ENCODE measurements at places on chromosomes 3 and 15.

DNA sequence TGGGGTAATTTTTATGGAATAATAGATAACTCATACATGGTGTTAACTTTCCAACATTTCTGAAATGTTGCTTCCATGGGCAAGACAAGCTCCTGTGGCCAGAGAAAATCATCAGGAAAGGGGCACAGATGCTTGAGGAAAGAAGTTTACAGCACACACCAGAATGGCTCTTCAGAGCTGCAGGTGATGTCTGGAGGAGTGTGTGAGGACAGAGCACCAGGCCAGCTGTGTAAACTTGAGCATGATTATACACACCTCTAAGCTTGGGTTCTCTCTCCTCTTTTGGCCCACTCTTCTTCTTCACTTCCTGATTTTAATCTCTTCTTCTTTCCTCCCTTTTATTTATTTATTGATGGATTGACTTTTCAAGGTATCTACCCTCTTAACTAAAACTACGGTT lies 676.0 kb downstream of the GRM7 start:
- DNase-seq: no peak

GRCh38 chr15:27214032-27214431 lies 243.1 kb downstream of the GABRG3 start:
- no peak for DNase-seq

- peak; percentile 51 for DNase-seq
Observed at GRCh38 chr3:114299421-114299820, 5.6 kb downstream of the TIGIT start.

- no peak for DNase-seq
Observed at GRCh38 chr3:33729993-33730392, 11.9 kb upstream of the CLASP2 start.

- no peak for DNase-seq
Observed at GRCh38 chr3:98259707-98260106, 4.3 kb upstream of the OR5H6 start.

DNA sequence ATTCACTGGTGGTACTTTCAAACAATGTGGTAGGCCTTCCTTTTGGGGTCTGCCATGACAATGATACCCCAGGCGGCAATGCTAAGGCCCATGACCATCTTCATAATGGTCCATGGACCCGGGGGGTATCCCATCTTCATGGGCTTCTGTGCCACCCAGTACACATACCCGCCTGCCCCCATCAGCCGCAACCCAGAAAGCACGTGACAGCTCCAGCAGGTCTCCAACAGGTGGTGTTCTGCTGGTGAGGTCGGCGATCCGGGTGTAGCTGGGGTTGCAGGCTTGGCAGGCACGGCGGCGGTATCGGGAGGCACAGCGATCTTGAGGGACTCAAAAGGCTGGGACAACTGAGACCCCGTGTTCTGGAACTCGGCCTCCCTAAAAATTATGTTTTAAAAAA lies 214.5 kb downstream of the SNRPN start:
- no peak for DNase-seq

GRCh38 chr3:52041118-52041731 lies 15.1 kb downstream of the DUSP7 start:
- no peak for DNase-seq

- no peak for DNase-seq
Observed at GRCh38 chr3:124557-125179, 71.9 kb upstream of the CHL1 start.

DNA sequence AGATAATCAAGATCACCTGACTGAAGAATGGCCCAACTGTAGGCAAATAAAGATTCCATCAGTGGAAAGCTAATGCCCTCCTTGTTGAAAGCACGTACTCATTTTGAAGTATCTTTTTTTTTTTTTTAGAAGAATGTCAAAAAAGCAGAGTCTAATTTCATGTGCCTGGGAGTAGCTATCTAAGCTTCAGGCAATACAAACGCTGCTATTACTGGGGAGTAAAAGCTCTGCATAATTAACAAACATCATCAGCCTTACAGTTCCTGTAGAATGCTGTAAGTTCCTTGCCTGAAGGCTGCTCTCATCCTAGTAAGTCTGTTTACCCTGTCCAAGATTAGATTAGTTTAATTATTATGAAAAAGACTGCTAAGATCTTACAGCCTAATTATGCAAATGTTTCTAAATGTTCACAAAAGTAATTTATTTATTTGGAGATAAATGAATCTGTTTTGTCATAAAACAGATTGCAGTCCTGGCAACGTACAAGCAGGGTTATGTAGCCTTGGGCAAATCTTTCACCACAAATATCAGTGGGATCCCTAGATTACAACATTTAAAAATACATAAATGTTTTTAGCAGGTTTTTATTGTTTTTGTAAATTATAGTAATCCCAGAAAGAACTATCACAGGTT lies 451.3 kb upstream of the AGTR1 start:
- no peak for DNase-seq

GRCh38 chr3:51862886-51863285 lies 1.5 kb downstream of the IQCF2 start:
- DNase-seq: no peak

- DNase-seq: no peak
Observed at GRCh38 chr3:122263058-122263457, 62.0 kb upstream of the CSTA start.

Measured in activated CD8-positive, alpha-beta T cell treated with anti-CD3 and anti-CD28 coated beads for 36 hours (primary cell).